Caki2 (cell line): ENCODE measurements at places on chromosomes 11 and 22. TPM values are rescaled to one million over a fixed set of nuclear protein-coding genes. Genes with fewer than 3 reads are reported as not detected.

GRCh38 chr11:116882386-116882785 is 45.0 kb upstream of the APOA1 start:
- DNase-seq = no peak

DNA sequence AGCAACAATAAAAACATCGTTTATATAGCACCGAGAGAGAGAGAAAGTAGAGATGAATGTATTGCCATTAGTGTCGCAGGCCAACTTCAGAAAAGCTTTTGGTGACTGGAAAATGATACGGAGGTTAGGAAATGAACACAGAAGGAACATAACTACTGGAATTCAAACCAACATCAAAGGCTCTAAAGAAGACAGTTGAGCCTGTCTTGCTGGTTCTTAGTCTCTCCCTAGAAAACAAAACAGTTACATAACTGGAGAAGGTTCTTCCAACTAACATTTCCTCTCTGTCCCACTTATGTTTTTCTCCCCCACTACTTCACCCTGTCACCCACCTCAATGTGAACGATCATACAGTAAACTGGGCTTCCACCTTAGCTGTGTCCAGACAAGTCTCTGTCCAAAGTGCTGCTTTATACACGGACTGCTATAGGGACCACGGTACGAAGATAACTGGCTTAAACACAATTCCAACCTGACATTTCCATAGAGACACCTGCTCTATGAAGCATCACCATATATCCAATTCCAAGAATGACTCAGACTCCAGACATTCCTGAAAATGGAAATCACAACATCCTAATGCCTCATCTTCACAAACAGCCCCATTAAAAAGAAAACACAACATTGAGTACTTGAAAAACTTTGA is 85.2 kb upstream of the ARHGAP32 start:
- DNase-seq = no peak

GRCh38 chr22:41862530-41863266 is 29.8 kb downstream of the SREBF2 start:
- no peak for DNase-seq

DNA sequence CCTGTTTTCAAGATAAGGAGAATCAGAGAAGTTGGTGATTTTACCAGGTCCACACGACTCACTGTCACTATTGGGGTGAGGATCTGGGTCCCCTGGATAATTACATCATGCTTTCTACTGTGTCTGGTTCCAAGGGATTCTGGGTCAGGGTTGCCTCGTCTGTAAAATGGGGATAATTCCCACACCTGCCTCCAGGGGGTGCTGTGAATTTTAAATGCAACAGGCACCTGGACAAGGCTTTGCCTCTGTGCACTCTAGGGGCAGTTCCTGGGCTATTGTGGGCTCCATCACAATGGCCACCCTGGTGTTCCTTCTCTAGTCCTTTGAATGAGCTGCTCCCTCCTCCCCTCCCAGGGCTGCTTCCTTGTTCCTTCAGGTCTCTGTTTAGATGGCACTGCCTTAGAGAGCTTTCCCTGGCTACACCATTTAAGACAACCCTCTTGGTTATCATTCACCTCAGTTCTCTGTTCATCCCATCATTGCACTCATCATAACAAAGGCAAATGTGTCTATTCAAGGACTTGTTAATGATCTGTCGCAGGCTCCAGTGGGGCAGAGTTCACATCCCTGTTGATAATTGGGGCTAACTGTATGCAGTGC is 178.6 kb downstream of the MIAT start:
- peak; percentile 28 for DNase-seq

Gene OR51E2
- 0.17 TPM in 1 of 2 replicates, not detected in the other for total RNA-seq

GRCh38 chr11:11253497-11253896 is 99.6 kb downstream of the CSNK2A3 start:
- no peak for DNase-seq

DNA sequence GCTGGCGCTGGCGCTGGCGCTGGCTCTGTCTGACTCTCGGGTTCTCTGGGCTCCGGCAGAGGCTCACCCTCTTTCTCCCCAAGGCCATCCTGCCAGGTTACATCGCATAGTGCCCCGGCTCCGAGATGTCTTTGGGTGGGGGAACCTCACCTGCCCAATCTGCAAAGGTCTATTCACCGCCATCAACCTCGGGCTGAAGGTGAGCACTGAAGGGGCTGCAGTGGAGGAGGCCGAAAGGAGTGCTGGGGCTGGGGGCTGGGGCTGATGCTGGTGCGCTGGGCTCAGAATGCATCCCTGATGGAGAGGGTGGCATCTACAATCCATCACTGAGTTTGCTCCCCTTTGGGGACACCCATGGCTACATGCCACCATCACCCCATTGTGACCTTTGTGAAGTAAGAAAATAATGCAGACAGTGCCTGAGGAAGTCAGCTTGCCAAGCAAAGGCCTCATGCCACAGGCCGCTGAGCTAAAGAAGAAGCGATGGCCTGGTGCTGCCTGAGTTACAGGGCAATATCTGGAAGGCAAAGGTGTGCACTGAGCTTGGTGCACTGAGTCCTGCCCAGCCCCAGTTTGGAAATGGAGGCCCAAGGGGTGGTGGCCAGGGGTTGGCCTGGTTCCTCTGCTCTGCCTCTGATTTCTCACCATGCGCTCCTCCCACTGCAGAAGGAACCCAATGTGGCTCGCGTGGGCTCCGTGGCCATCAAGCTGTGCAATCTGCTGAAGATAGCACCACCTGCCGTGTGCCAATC is 620 bp downstream of the SMPD1 start:
- DNase-seq = no peak

GRCh38 chr11:27830206-27830605 is 130.0 kb upstream of the BDNF start:
- no peak for DNase-seq

DNA sequence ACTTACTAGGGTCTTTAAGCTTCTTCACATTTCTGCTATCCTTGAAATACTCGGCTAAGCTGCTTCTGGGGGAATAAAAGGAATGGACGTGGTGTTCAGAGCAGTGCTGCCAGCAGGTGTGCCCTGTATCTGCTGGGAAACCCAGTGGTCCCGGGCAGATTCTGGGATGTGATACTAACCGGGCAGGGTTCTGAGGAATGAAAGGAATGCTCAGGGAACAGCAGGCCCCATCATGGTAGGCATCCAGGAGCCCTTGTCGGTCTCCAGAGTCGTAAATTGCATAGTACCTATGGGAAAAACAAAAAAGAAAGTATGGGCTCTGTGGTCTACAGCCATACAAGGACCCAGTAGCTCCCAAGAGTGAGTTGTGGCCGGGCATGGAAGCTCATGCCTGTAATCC is 4.5 kb upstream of the TMEM223 start:
- DNase-seq = no peak

DNA sequence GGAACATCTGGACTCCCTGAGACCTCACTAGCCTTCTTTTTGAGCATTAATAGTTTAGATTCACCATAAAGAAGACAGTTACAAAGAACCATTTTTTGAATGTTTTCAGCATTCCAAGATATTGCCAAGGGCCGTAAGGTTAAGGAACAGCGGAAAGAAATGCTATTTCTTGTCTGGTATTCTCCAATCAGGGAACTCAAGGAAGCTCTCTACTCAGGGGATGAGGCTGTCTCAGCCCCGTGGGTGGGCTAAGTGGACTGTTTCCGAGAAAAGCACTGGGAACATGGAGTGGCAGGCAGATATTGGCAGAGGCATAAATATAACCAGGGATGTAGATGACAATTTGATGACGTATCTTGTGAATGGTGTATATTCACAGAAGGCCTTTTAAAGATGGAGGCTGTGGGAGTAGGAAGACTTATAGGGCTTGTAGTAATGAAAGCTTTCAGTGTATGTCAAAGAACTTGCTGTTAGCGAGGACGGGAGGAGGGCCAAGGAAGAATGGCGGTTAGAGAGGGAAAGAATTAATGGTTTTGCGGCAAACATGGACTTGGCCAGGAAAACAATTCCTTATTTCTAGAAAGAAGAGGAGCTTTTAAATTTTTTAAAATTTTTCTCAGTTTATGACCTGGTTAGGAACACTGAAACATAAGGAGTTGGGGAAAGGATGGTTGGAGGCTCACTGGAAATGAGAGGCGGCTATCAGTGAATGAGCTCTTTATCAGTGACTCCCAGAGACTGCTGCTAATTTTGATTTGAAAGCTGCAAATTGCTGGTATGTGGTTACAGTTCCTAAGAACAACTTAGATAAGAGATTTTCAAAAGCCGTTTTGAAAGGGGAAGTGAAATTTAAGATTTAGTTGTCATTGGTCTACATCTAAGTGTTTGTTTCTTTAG is 64.6 kb downstream of the ST3GAL4 start:
- no peak for DNase-seq

DNA sequence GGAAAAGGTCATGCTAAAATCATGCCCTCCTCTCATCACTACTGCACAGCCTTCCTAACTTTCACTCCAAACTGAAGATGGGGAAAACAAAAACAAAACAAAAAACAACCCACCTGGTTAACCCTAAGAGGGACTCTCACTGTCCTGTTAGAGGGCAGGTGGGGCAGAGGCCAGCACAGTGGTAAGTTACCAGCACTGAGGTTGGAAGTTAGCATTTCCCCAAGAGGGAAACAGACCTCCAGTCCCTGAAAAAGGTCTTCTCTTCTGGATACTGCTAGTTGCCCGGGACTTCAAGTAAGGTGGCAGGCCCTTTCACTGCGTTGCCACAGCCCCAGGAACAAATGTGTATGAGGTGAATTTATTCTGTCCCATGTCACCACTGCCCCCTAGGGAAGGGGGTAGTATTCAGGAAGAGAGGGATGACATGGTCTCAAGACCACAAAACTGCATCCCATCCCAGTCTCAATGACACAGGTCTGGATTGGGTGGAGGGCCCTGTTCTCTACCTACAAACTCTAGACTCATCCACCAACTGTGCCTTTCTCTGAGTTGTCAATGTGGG is 792 bp upstream of the ADAMTS8 start:
- DNase-seq = no peak

DNA sequence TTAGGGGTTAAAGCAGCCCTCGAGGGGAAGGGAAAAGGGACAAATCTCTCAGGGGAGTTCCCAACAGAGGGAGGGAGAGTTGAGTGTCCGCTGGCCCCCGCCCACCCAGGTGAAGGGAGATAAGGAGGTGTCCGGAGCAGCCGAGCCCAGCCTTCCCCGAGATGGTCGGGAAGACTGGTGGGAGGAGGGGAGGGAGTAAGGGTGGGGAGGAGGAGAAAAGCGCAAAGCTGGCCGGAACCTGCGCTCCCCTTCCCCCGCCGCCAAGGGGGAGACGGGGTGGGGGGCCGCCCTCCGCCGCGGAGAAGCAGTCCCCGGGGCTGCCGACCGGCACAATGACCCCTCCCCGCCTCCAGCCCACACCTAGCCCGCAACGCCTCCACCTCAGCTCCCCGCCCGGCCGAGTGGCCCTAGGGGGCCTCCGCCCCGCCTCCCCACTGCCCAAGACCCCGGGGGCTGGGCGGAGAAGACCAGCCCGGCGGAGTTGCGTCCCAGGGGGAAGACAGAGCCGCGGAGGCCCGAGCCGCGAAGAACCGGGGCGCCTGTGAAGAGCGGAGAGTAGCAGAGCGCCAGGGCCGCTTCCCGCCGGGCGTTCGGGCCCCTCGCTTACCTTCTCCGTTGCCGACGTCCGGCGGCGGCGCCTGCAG is 479 bp downstream of the RSF1 start:
- DNase-seq = no peak

Gene TMEM86A
- 0.78 and 1.4 TPM in 2 replicates for total RNA-seq

GRCh38 chr22:42300259-42301076 is 30.0 kb upstream of the TCF20 start:
- DNase-seq = peak; percentile 62

- DNase-seq = no peak
These were observed 40.1 kb upstream of the CLMP start for GRCh38 chr11:123235117-123235655.

Gene SELENOH
- 263 and 290 TPM in 2 replicates for total RNA-seq

- peak; percentile 31 for DNase-seq
These were observed at the start of gene PAX6 for GRCh38 chr11:31810779-31811647. Gene PAX6 (minus strand): TSS chr11:31811322. CDS start chr11:31806411, 4,911 bp downstream.
